ENCODE measurements at places on chromosomes 2 and 18.
A peak's percentile ranks its signal among the peaks of the same experiment; 100 is the strongest.

GRCh38 chr2:237427769-237428506 is 14.0 kb upstream of the COL6A3 start:
- DNase-seq, result no peak

- DNase-seq, result no peak
These were observed 51.7 kb upstream of the TFCP2L1 start for GRCh38 chr2:121336528-121337294.

GRCh38 chr2:42480402-42480801 is 13.4 kb downstream of the KCNG3 start:
- DNase-seq, result peak; percentile 2

DNA sequence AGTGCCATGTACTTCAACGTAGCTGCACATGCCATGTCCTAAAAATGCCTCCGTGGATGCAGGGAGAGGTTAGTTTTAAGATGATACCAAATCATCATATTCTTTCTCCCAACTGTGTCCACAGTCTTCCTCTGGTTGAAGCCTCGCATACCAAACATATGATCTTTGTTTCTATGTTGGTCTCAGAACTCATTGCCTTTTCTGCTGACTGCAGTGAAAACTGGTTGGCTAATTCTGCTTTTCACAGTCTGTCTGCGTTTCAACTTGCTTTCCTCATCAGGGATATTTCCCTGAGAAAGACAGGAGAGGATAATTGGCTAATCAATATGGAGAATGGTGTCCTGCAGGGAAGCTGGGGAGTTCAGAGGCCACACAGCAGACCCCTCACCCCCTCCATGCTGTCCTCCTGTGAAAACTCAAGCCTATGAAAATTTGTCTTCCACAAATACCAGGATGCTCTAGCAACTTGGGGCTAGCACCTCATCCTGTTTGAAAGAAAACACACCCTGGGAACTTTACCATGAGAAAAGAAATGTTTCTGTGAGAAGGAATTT is 192.2 kb upstream of the PXDN start:
- no peak for DNase-seq

GRCh38 chr2:227456102-227456501 is 15.9 kb upstream of the AGFG1 start:
- DNase-seq, result no peak

- DNase-seq, result no peak
These were observed 97.7 kb downstream of the CDCA7 start for GRCh38 chr2:173452416-173452815.

DNA sequence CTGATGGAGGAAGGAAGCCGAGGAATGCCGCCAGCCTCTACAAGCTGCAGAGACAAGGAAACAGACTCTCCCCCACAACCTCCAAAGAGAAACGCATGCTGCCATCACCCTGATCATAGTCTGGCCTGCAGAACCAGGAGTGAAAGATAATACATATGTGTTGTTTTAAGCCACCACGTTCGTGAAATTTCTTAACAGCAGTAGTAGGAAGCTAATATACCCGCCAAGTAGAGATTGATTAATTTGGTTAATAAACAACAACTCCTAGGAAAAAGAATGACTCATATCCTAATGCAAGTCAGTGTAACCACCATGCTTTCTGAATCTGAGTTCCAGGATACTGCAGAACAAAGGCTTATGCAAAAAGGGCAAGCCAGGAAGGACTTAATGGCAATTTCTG is 36.6 kb downstream of the LONRF2 start:
- peak; percentile 84 for DNase-seq

DNA sequence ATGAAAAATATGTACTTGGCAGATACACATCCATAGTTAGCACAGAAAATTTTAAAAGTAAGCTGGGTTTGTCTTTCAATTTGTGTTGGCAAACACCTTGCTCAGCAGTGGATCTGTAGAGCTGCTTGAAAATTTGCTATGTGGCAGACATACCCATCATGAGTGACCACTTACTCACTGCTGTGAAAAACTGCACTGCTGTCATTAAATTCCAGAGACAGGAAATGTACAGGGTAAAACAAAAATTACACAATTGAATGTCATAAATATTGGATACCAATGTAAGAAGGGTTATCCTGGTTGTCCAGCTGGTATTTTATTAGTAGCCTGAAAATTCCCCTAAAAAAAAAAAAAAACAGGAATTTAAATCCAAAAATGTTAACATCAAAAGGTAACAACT is 24.5 kb downstream of the NIF3L1 start:
- peak; percentile 19 for DNase-seq

DNA sequence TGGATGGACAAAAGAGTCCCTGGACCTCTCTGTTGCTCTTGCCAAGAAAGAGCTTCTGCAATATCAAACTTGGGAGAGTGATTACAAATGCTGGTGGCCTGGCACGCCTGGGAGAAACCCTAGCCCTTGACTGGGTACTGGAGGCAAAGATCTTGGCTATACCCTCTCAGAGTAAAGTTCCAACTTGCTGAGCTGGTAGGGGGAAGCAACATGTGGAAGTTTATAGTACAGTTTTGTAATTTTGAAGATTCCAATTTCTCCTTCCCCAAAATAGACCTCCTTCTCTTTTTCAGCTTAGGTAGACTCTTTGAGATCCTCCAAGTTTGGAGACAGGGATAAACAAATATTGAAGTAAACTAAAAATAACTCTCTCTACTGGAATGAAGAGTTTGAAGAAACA is 645.3 kb downstream of the NR4A2 start:
- DNase-seq, result no peak

GRCh38 chr18:78021196-78021595 is 771.5 kb downstream of the GALR1 start:
- no peak for DNase-seq

DNA sequence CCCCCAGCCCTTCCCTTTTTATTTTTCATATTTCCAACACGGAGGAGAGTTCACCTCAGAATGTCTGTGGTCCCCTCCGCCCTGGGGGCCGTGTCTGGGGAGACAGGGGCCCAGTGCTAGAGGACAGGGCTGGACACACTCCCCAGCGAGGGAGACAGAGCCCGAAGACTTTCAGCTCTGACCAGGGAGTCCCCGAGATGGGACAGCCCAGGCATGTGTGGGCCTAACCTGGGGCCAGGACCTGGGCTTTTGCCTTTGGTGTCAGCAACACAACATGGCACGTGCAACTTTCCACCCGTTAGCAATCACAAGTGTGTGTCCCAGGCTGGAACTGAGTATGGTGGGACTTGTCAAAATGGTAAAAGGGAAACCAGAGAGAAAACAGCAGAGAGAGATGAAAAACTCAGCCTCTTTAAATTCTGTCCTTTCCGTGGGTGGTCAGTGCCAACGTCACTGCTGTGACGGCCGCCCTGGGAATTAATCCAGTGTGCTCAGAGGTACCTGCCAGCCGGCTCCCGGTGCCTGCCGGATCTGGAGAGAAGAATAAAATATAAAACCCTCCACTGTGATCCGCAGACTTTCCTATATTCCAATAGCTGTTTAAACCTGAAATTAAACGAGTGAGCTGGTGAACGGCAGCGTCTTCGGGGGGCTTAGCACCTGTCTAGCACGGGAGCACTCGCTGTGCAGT is 245.8 kb downstream of the EIPR1 start:
- DNase-seq, result no peak

GRCh38 chr2:2422621-2423020 is 91.5 kb upstream of the MYT1L start:
- DNase-seq, result no peak

- DNase-seq, result no peak
These were observed 753 bp upstream of the HOXD3 start for GRCh38 chr2:176156301-176156806.

GRCh38 chr18:67550872-67551520 is 34.5 kb upstream of the DSEL start:
- DNase-seq, result no peak

DNA sequence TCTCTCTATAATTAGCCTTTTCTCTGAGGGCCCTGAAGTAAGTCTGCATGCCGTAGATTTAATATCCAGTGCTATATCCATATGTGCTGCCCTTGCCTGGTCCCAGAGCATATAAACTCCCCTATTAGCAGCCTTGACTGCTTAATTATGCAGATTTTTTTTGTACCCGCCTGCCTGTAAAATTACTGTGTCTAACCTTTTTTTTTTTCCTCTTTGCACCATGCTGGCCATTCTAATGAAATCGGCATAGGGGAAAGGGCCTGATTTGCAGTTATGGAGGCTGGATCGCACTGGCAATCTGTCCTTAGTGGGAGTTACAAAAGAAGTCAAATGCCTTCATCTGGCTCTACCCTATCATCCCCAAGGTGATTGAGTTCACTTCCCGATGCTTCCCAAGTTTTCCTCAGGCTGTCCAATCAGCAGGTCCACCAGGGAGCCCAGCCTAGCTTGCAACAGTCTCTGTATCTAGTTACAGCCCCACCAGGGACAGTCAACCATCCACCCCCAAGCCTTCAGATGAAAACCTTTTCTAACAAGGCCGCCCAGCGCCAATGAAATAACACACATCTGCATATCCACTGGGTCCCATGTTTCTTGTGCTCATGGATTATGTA is 239.0 kb downstream of the ZNF521 start:
- DNase-seq, result no peak

DNA sequence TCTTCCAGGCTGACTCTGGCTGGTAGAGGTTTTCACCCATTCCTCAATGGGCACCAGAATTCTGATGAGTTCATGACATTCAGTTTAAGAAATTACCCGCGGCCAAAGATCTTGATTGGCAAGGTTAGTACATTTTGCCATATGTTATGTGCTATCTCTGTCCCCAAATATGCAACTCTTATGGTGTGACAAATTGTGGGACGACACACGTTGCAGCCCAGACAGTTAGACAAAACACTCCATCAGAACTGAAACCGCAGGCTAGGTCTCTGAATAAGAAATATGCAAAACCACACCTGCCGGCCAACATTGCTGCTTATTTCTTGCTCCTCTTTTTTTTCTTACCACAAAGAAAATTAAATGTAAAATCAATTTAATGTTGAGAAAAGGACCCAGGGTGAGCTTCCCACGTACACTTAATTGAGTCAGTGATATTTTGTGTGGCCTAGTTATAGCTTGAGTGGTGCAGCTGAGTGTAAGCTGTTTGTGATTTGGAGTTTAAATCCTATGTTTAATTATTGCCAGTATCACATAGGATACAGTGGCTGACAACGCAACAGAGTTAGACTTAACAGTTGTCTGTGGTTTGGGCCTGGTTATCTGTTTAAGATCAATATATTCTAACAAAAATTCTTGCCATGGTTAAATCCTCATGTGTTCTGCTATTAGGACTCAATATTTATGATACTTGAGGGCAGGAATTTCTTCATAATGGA is 35.7 kb upstream of the LTBP1 start:
- no peak for DNase-seq

DNA sequence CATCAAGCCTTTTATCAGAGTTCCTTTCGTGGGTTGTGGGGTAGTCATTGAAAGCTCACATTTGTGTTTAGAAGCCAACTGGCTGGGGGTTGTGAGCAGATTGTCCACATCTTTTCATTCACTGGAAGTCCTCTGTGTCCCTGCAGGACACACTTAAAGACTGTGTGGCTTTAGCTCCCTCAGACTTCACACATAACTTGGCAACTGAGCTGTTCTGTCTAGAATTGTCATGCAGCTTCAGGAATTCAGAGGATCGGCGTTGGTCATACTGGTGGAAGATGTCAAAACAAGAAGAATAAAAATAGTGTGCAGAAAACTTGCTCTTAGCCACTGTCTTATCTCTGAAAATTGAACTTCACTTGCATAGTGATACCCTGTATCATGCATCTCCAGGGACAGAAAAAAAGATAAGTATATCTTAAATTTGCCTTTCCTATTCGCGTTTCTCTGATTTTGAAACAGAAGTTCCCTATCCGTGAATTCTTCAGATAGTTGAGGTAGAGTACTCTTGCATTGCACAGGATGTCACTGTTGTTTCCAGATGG is 49.6 kb downstream of the TRAPPC12 start:
- peak; percentile 63 for DNase-seq

GRCh38 chr2:226977775-226978190 is 141.9 kb downstream of the RHBDD1 start:
- peak; percentile 69 for DNase-seq

DNA sequence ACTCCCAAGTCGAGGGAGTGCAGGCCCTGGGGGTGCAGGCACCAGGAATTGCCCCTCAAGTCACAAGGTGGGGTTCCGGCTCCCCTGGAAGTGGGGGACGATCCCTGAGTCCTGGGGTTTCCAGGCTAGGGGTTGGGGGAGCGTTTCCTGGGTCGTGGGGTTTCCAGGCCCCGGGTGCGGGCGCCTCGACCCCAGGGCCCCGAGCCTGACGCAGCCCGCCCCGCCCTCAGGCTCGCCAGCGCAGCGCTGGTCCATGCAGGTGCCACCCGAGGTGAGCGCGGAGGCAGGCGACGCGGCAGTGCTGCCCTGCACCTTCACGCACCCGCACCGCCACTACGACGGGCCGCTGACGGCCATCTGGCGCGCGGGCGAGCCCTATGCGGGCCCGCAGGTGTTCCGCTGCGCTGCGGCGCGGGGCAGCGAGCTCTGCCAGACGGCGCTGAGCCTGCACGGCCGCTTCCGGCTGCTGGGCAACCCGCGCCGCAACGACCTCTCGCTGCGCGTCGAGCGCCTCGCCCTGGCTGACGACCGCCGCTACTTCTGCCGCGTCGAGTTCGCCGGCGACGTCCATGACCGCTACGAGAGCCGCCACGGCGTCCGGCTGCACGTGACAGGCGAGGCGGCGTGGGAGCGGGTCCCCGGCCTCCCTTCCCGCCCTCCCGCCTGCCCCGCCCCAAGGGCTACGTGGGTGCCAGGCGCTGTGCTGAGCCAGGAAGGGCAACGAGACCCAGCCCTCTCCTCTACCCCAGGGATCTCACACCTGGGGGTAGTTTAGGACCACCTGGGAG is 12.0 kb downstream of the SIGLEC15 start:
- DNase-seq, result no peak

- DNase-seq, result peak; percentile 79
These were observed 37.2 kb downstream of the TSHZ1 start for GRCh38 chr18:75247611-75248421.

GRCh38 chr2:17813742-17814473 is 2.4 kb upstream of the MSGN1 start:
- peak; percentile 15 for DNase-seq

GRCh38 chr2:189848276-189848675 is 64.0 kb downstream of the PMS1 start:
- peak; percentile 66 for DNase-seq

DNA sequence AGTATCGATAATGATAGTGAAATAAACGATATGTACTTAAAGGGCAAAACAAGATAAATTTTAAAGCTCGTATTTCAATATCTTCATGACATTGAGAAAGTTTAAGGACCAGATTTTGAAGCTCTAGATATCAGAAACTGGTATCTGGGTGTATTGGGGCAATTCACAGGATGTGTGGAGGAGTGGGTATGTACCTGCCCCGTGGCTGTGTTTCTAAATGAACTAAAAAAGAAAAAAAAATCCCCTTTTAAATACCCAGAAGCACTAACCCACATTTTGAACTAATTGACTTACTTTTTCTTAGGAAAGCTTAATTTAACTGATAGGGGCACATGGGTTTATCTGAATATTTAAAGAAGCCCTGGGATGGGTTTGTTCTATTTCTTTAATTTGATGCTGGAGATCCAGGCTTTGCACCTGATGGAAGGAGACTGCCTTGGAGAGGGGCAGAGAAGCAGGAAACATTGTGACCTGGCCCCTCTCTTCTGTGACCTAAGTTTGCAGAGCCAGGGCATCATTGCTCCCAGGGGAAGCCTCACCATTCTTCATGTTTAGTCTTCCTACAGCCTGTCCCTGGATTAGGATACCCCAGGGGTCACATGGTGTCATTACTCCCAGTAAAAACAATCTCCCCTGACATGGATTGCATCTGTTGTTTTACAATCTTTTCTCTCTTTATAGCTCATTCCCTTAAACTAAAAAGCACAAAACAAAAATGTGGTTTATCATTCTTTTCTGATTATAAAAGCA is 7.6 kb upstream of the KCTD1 start:
- no peak for DNase-seq

Data from fibroblast of the aortic adventitia (primary cell).